ENCODE measurements at places on chromosomes 12 and 14.

- no peak for DNase-seq
These were observed 218.8 kb upstream of the RGS6 start for GRCh38 chr14:71713451-71713850.

DNA sequence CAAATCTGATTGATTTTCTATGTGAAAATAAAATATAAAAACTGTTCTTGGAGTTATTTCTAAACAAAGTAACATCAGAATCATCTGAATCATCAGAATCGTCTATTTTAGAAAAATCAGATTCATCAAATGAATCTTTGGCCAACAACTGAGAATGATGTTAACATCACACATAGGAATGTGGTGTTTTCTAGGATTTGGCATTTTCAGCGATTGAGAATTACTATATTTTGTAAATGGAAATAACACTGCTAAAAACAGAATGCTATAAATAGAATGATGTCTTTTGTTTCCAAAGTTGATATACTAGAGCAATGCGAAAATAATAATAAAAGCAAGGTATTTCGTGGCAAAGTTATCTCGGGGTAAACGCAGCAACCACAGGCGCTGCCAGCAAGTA is 73.9 kb upstream of the EVL start:
- no peak for DNase-seq

- DNase-seq: no peak
These were observed 192.3 kb downstream of the MON2 start for GRCh38 chr12:62658910-62659309.

GRCh38 chr12:14572401-14572800 is 4.7 kb upstream of the PLBD1 start:
- DNase-seq: no peak

- no peak for DNase-seq
These were observed 1.5 kb downstream of the LGR5 start for GRCh38 chr12:71440763-71441748.

GRCh38 chr12:79001404-79001803 is 136.8 kb downstream of the SYT1 start:
- no peak for DNase-seq

DNA sequence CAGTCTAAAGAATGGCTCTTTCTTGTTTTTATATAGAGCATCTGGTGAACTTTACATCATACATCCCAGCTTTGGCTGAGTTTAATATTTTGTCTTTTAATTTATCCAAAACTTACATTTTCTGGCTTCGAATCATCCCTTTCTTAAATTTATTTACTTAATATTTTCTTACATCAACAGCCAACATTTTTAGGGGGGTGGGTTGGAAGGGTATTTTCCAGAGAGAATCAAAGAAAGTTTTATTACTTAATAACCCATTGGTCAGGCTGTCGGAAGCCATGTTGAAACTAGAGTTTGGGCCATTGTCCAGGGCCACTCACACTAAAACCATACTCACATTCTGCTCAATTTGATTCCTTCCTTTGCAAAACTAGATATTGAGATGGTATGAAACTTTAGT is 220.2 kb downstream of the AEBP2 start:
- DNase-seq: no peak

GRCh38 chr14:33452995-33453394 is 497.9 kb downstream of the EGLN3 start:
- DNase-seq: no peak

DNA sequence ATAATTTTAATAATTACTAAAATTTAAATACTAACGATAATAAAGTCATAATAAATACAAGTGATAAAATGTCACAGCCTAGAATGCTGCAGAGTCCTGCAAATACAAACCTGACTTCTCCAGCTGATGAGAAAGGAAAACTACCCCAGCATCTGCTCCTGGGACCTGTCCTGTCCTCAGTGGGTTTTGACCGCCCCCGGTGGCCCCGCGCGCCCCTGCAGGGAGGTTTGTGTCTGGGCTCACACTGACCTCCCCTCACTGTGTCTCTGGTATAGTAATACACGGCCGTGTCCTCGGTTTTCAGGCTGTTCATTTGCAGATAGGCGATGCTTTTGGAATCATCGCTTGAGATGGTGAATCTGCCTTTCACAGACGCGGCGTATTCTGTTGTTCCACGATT is 1139.4 kb downstream of the TMEM121 start:
- DNase-seq: no peak

- no peak for DNase-seq
These were observed 776 bp upstream of the RIN3 start for GRCh38 chr14:92512807-92513203.

- DNase-seq: no peak
These were observed 4.6 kb upstream of the ESR2 start for GRCh38 chr14:64298773-64299172.
